ENCODE measurements at places on chromosomes 13 and 19.

DNA sequence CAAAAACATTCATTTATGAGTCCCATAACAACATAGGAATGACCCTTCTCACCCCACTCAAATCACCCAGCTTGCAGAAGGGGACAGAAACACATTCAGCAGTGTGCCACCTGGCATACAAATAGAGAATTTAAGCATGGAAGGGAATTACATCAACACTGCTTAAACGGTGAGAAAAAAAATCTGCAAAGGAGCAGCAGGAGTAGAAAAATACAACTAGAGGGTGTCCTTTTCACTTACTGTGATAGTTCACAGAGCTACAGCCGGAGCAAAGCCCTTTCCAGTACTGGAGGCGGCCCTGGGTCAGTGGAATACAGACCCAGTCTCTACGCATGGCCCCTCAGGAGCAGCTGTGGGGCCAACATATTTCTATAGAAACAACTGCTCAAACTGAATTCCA, 764.3 kb upstream of the ARGLU1 start:
- DNase-seq = no peak

- no peak for DNase-seq
Observed at GRCh38 chr13:19586904-19587634, 25.7 kb upstream of the TPTE2 start.

DNA sequence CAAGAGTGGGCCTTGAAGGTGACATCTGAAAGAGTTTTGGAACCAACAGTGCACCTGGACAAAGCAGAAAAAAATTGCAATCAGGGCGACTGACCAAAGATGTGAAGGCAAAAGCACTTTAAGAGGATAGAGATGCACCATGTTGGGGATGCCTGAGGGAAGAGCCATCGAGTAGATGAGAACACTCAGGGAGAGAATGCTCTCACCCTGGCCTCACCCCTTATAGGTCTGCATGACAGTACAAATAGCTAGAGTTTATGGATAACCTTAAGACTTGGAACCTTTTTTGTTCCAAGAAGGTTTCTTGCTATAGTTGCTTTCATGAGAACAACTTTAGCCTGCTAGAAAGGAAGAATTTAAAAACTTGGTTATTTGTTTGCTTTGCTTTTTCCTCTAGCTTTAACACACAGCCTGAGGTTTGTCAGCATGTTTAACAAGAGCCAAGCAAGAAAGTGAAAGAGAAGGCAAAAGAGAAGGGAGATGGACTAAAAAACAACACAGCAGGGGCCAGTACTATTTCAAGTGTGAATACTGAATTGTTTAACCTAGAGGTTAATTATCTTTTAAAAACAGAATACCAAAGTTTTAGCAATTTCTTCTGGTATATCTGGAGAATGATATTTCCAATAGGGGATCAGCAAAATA, 418.9 kb downstream of the DIAPH3 start:
- no peak for DNase-seq

GRCh38 chr19:12698138-12698537, 1.7 kb upstream of the FBXW9 start:
- no peak for DNase-seq

DNA sequence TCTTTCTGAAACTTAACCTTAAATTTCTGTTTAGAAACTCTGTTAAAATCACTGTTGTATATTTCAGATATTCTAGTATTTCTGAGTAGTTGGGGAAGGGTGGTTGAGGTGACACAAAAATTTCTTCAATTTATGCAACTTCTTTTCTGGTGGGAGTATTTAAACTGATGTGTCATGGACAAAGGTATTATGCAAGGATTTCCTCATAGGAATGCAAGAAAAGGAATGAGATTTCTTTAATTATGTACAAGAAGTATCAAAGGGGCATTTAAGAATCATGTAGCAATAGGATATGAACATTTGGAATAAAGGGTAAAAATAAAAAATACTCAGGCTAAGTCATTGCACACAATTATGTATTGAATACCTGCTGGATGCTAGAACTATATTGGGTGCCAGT, 575.8 kb upstream of the KLF12 start:
- no peak for DNase-seq

- no peak for DNase-seq
Observed at GRCh38 chr13:39531646-39532045, 71.3 kb downstream of the LHFPL6 start.

Measured in DMS79 (cell line).